Hematopoietic multipotent progenitor cell treated with erythropoietin and hydrocortisone succinate and interleukin-3 and kit ligand, for 4 days (in vitro differentiated cells): ENCODE measurements at places on chromosomes 12 and 14.

GRCh38 chr14:89264196-89264800, 152.7 kb downstream of the FOXN3 start:
- no peak for DNase-seq

DNA sequence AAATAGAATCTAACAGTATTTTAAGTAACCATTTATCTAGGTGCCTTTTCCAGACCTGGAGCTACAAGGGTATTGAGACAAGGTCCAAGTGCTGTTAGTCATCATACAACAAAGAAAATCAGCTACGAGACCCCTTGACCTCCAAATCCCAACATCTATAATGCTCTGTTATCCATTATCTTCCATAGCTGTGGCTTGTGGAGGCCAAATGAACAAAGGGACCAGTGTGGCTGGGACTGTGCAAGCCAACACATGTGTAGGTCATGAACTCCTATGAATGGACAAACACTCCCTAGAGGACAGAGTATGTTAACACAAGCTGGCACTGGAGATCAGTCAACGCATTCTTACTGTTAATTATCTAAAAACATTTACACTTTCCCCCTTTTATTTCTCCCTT, 374.5 kb downstream of the EMP1 start:
- DNase-seq, result no peak

GRCh38 chr14:70713511-70713916, 71.8 kb downstream of the TTC9 start:
- DNase-seq, result no peak

- DNase-seq, result peak; percentile 72
Measured at GRCh38 chr12:121581686-121582429, 1.0 kb upstream of the KDM2B start.
